Renal cortical epithelial cell (primary cell): ENCODE measurements at places on chromosomes 12 and 14. TPM values are rescaled to one million over a fixed set of nuclear protein-coding genes. Genes with fewer than 3 reads are reported as not detected.

The FOXA1 gene
- total RNA-seq, result 0.40 and 8.2 TPM in 2 replicates

DNA sequence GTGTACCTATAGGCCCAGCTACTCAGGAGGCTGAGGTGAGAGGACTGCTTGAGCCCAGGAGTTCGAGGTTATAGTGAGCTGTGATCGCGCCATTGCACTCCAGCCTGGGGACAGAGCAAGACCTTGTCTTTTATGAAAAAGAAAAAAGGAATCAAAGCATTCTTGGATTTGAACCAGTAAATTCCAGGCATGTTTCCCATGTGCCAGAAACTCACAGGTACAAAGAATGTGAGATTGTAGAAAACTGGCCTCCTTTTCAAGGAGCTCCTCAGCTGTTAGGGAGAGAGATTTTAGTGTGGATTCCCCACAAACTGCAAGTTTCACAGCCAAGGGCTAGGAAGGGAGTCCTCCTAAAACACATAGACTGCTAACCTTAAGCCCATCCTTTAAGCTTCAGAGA lies 95.0 kb downstream of the FOXN4 start:
- no peak for DNase-seq

DNA sequence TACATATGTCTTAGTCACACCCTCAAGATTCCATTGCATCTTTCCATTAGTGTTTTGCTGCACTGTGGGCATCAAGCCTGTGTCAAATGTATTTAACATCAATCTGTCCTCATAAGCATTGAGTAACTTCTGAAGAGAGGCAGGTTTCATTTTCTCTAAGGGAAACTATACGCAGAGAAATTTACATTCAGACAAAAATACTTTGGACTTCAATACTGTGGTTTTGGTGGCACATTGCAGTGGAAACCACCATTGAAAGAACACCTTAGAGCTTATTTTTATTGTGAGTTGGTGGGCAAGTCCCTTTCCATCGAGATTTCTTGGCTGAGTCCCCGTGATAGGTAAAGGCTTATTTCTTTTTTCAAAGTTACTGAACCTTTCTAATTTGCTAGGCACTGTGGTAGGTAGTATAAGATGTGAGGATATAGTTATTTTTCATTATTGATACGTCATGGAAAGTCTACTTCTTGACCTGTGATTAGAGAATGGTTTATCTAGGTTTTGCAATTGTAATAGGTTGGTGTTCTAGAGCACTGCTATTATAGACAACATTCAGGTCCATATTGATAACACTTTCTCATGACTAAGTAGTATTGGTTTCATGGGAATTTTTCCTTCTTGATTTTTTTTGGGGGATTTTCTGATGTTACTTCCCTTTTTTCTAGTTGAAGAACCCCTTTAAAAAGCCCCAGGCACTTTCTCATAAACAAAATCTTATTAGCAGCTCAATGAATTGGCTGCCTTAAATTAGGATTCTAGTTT lies 81.9 kb downstream of the CFAP54 start:
- DNase-seq, result no peak

DNA sequence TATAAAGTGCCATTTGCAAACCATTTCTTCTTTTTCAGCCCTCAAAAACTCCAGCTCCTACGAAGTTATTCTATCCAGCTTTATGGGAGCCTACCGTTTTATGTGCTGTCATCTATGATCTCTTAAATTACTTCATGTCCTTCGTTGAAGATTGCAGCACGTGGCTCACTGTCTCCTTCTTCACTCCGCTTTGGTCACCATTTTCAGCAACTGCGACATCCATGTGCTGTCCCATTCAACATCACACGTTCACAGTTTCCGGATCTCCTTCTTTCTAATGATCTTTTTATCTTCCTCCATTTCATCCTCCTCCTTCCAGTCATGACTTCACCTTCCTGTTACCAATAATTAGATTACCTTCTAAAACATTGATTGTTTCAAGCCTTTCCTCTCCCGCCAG lies 143.3 kb upstream of the KRAS start:
- no peak for DNase-seq

DNA sequence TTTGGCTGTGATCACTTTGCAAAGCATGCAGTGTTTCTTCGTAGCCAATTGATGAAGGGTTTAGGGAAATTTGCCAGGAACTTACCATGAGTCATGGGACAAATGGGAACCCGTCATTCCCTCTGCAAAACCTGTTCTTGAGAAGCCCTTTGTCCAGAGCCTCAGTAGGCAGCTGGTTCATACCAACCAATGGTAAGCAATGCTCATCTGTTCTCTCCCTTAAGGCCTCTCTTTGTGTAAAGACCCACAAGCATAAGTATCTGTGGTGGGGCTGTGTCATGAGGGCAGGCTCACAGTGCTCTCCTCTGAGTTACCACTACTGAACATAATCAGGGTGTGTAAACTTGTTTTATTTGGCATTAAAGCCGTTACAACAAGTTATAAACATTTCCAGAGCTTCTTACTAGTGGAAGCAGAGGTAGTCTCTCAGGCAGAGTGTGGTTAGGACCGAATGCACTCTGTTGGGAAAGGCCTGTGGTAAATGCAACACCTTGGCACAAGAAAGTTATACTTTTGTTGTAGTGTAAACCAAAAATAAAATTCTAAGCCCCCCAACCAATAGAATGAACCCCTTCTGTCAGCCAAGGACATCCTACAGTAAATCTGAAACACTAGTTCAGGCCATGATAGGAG lies 119.8 kb downstream of the SINHCAF start:
- DNase-seq, result peak; percentile 62

The RNASE3 gene
- total RNA-seq, result not detected in 2 replicates

The CLEC4A gene
- 0.35 TPM in 1 of 2 replicates, not detected in the other for total RNA-seq

The GALNT9 gene
- total RNA-seq, result 0.35 and 4.2 TPM in 2 replicates

DNA sequence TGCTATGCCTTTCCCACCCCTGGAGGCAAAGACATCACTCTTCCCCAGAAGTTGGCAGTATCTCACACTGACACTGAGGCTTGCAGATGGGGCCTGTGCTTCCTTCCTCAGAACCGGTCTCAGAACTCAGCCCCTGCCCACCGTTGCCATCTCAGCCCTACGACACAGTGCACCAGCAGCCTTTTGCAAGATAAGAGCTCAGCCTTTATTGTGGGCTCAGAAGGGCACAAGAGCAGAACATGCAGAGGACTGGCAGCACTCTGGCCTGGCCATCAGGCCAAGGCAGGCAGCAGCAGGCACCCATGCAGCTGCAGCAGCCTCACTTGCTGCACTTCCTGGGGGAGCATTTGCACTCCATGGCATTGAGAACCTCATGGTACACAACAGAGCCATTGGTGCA lies 3.6 kb upstream of the ANO2 start:
- no peak for DNase-seq

The PGAM5 gene
- total RNA-seq, result 53.1 and 104 TPM in 2 replicates

The FOXN4 gene
- not detected in 2 replicates for total RNA-seq

The EXOC3L4 gene
- total RNA-seq, result 0.94 and 2.1 TPM in 2 replicates

The SLC7A8 gene
- under 0.01 and 1.1 TPM in 2 replicates for total RNA-seq

DNA sequence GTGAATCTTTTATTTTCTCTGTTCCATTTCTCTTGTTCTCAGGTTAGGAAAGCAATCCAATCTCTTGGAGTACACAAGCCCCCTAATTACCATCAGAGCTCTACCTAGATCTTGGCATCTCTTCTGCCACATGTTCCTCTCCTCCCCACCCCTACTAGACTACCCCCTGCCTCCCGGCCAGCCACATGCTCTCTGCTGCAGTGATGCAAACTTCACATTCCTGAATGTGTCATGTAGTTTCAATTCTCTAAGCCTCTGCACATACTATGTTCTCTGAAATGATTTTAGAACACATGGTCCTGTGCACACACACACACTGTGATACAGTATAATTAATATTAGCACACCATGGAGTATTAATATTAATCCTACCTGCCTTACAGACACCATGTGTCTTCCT lies 104.6 kb downstream of the EFCAB11 start:
- no peak for DNase-seq

The SLC39A9 gene
- total RNA-seq, result 151 and 173 TPM in 2 replicates

The RIPK3 gene
- total RNA-seq, result 1.8 and 9.7 TPM in 2 replicates

The PLEKHG7 gene
- total RNA-seq, result 0.10 and 0.17 TPM in 2 replicates

- DNase-seq, result no peak
These were observed 48.9 kb upstream of the DLK1 start for GRCh38 chr14:100677554-100678468.

GRCh38 chr12:47634127-47634526 lies 71.7 kb downstream of the RPAP3 start:
- DNase-seq, result no peak

DNA sequence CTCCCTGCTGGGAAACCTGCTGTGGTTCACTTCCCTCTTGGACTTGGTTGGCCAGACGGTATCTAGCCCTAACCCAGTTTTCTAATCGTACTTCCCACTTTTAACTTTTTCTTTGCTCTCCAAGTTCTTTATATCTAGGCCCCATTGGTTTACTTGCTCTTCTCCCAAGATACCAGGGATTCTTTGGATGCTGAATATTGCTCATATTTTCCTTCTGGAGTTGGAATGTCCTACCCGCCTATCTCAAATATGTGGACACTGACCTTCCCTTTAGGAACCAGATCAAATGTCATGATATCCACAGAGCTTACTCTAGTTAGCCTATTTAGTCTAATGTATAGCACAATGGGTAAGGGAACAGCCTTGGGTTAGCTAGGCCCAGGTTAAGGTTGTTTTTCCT lies 228.6 kb downstream of the DACT1 start:
- DNase-seq, result no peak

GRCh38 chr14:56118611-56119181 lies 485 bp downstream of the PELI2 start:
- DNase-seq, result no peak

DNA sequence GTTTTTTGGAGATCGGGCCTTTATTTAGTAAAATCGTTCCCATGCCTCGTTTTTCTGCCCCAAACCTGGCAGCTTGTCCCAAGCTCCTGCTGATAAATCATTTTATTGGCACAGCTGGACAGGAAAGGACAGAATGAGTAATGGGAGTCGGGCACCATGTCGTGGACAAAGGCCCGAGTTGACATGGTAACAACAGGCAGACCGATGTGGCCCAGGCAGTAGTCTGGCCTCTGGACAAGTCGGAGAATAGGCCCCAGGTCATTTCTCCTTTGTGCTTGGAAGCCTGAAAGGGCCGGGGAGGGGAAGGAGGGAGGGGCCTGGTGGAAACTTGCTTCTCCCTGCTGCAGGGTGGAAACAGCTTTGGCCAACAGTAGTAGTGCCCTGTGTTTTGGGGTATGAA lies 234.9 kb downstream of the SUDS3 start:
- no peak for DNase-seq

DNA sequence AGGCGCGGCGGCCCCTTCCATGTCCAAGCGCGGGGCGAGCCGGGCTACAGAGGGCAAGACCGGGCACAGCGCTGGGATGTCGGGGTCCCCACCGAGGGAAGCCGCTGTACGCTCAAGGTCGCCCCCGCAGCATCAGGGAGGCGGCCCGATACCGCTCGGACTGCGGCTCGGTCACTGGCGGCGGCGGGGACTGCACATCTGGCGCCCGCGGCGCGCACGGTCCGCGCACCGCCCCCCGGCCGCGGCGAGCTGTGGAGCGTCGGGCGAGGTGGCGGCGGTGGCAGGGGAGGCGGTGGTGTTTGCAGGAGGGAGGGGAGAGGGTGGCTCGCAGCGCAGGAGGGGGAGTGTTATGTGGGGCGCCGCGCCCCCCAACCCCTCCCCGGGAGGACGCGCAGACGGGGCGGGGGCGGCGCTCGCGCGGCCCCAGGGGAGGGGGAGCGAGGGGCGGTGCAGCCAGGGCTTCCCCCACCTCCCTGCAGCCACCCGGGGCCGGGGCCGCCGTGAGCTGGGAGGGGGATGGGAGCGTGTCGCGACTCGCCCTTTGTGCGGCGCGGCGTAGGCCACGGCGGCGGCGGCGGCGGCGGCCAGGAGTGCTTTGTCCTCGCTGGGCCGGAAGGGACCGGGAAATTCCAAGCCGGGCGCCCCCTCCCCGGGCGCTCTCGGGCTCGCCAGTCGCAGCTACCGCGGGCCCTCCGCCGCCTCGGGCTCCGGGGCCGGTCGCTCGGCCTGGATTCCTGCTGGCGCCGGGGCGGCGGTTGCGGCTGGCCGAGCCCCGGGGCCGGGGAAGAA lies at the start of gene NUAK1:
NUAK1 (minus strand) TSS at position 322 of the 789 bp plus-strand sequence; CDS start at position 21, 301 bp downstream.
- DNase-seq, result no peak

DNA sequence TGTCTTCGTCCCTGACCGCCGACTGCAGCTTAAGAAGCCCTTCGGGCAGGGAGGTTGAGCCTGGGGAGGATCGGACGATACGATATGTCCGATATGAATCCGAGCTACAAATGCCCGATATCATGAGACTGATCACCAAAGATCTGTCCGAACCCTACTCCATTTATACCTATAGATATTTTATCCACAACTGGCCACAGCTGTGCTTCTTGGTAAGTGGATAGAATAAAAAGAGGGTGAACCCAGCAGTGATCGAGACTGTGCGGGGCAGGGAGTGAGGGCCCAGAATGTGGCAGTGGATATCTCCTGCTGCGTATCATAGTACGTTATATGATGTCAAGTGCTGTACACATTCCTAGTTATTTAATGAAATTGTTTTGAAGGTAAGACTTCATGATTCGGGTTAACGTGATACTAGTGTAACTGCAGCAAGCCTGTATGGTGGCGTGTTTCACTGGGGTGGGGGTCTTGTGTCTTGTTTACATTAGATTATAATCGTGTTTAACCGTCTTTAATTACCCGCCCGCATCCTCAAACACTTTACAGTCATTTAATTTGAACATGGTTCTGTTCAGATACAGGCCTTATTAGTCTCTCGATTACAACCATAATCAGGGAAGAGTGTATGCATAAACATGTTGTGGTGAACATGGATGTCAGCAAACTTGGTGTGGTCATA lies 1.3 kb downstream of the NAA30 start:
- no peak for DNase-seq

- DNase-seq, result peak; percentile 30
These were observed 24.3 kb upstream of the SUPT16H start for GRCh38 chr14:21408147-21408546.

The SLC17A8 gene
- total RNA-seq, result under 0.01 and 0.30 TPM in 2 replicates

The USP44 gene
- 4.2 and 7.2 TPM in 2 replicates for total RNA-seq

GRCh38 chr12:93183940-93184671 lies 193.6 kb upstream of the NUDT4 start:
- DNase-seq, result no peak

DNA sequence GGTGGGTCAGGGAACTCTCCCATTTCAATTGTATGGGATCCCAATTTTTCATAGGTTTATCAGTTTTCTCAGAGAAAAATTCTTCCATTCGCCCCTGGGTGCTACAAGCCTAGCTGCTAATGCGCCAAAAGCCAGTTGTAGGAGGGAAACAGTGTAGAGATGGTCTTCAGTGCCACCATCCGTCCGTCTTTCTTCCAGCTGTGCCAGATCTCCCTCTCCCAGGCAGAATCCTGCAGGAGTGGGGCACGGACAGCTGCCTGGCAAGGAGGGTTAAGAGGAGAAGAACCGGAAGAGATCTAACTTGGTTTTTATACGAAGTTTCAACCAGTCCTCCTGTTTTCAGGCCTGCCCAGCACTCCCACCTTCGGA lies 38.9 kb upstream of the FUT8 start:
- DNase-seq, result no peak

DNA sequence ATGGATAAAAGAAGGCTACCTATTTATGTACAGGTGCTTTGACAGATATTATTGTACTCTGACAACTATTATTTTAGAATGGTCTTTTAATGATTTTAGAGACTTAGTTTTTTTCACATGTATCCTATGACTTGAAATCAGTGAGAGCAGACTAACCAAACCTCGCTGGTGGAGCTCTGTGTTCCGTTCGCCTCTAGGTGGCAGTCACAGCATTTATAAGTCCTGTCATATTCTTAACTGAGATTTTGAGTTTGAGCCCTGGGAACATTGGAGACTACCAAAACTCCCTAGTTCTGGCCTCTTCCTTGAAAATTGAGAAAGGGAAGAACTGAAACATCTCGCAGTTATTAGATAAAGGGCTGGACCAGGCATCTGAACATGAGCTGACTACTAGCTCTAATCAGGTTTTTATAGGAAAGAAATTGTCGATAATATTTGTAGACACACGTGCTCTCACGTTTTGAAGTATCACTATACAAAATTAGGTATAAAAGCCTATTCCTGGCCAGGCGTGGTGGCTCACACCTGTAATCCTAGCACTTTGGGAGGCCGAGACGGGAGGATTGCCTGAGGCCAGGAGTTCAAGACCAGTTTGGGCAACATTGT lies 48.3 kb downstream of the TTLL5 start:
- peak; percentile 84 for DNase-seq
